Activated T-cell treated with anti-CD3 and anti-CD28 coated beads, Interleukin-2, amount 50 U/mL, for 72 hours (primary cell): ENCODE measurements at places on chromosomes 1 and 21. TPM values are rescaled to one million over a fixed set of nuclear protein-coding genes. Genes with fewer than 3 reads are reported as not detected.

DNA sequence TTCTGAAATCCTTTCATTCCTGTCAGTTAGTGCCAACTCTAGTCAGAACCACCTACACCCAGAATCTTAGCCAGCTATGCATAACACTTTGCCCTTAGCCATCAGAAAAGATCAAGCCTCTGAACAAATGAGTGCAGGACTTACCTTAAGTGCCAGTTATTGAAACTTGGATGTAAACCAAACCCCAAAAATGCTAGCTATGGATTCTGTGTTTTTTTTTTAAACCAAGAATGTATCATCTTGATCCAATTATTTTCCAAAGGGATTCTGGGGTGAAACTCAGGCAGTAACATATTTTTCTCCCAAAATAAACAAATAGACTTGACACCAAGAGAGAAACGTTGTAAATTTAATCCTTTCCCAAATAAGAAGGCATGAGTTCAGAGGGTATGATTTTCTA lies 538.6 kb upstream of the ADAMTS5 start:
- no peak overlapping the region for H3K4me3 ChIP-seq
- no peaks in the 10 kb centered on the region for H3K36me3 ChIP-seq
- no peak for DNase-seq
- no peaks in the 10 kb centered on the region for H3K27me3 ChIP-seq

- peak; percentile 64 for DNase-seq
- H3K27ac ChIP-seq: peak overlapping the region; percentile 91
- no peaks in the 10 kb centered on the region for H3K27me3 ChIP-seq
- H3K36me3 ChIP-seq: peaks cover 6% of the 10 kb centered on the region
- peak overlapping the region; percentile 46 for H3K4me3 ChIP-seq
- peaks cover 32% of the 10 kb centered on the region for H3K4me1 ChIP-seq
Measured at GRCh38 chr1:181159451-181160140, 71.1 kb downstream of the IER5 start.

GRCh38 chr1:7469255-7469938 lies 301.7 kb upstream of the VAMP3 start:
- H3K4me3 ChIP-seq: no peak overlapping the region
- H3K36me3 ChIP-seq: no peaks in the 10 kb centered on the region
- no peaks in the 10 kb centered on the region for H3K4me1 ChIP-seq
- no peaks in the 10 kb centered on the region for H3K27me3 ChIP-seq
- H3K27ac ChIP-seq: no peak overlapping the region

DNA sequence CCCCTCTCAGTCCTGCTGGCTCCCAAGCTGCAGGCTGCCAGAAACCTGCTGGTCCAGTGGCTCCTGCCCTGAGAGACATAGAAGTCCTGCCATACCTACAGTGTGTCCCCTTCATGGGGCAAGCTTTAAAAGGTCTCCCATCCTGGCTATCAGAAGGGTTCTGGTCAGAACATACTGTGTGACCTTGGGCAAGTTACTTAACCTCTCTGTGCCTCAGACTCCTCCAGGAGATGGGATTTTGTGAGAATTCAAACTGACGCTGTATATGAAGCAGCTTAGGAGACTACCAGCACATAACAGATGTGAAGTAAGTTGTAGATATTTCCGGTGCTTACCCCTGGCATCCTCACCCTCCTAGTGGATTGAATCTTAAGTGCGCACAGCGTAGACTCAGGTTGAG lies 8.7 kb upstream of the GJB5 start:
- no peak overlapping the region for H3K4me3 ChIP-seq
- no peak for DNase-seq
- no peaks in the 10 kb centered on the region for H3K36me3 ChIP-seq
- H3K4me1 ChIP-seq: no peaks in the 10 kb centered on the region
- peaks cover 7% of the 10 kb centered on the region for H3K27me3 ChIP-seq

OR14K1 gene
- not detected for total RNA-seq

PRELP gene
- total RNA-seq: not detected

BEST4 gene
- total RNA-seq: 2.5 TPM

DNA sequence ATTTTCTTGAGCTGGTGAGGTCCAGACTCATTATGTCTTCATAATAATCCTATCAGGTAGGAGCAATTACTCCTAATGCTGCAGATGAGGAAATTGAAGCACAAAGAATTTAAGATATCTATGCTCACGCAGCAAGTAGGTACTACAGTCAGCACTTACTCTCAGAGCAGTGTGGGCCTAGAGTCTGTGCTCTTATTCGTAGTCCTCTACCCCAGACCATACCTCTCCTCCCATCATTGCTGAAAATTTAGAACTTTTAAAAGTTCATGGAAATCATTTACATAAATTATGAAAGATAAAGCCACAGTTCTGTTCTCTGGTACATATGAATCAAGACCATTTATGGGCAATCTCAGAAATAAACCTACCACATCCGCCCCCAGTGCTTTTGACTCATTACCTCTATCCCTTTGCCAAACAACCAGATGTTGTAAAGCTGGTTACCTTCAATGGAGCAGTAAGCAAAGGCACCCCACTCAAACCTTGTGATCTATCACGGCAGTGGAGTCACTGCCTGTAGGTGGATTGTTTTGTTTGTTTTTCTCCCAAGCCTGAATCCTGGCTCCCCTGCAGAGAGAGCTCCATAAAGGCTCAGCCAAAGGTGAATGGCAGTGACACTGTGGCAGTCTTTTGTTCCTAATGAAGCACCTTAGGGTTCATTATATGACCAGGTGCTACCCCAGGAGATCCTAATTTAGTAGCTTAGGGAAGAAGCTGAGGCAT lies 20.9 kb upstream of the MAN1A2 start:
- H3K36me3 ChIP-seq: no peaks in the 10 kb centered on the region
- H3K4me3 ChIP-seq: peak overlapping the region; percentile 17
- DNase-seq: no peak
- peaks cover 18% of the 10 kb centered on the region for H3K4me1 ChIP-seq

GRCh38 chr1:41397020-41397419 lies 35.8 kb downstream of the FOXO6 start:
- H3K27ac ChIP-seq: no peak overlapping the region
- DNase-seq: no peak
- peaks cover 50% of the 10 kb centered on the region for H3K27me3 ChIP-seq
- H3K36me3 ChIP-seq: no peaks in the 10 kb centered on the region
- H3K4me3 ChIP-seq: no peak overlapping the region
- no peaks in the 10 kb centered on the region for H3K4me1 ChIP-seq

DNA sequence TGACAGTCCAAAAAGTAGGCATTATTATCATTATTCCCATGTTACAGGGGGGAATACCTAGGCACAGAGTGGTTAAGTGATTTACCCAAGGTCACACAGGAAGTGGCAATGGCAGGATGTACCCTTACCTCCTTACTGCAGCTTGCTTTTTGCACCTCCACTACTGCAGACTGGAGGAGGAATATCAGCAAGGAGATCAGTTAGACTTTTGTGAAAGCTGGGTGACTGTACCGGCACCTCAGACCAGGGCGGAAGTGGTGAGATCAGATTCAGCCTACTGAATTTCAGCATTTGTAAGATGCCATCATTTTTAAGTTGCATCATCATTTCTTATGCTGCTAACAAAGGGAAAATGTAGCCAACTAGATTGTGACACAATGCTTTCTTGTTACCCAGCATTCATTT lies 4.5 kb downstream of the ADARB1 start:
- peaks cover 5% of the 10 kb centered on the region for H3K36me3 ChIP-seq
- peaks cover 82% of the 10 kb centered on the region for H3K4me1 ChIP-seq

DNA sequence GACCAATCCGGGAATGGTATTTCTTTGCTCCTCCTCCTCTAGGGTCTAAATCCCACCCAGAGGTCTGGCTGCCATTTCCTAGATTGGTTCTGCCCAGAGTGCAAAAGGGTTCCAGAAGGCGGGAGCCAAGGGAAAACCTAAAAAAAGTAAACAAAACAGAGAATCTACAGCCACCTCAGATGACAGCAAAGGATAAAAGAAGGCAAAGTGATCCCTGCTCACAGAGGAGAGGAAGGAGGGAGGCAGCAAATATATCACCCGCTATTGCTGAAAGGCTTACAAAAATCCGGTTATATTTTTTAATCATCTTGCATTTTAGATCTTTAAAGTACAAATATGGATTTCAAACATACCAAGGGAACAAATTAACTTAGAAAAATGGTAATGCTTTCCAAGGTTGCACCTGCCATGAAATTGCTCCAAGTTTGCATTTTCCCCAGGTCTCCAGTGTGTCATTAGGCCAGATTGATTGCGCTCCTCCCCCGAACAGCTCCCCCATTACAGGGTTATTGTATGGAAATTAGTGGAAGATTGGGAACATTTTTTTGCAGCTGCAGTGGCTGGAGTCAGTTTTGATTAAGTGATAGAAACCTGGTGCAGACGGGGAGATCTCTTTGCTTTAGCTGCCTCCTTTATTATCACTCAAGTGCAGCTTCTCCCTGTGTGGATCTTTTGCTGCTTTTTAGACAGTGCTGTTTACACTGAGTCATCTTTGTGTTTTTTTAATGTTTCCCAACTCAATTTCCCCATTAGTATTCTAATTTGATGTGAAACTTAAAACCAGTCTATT lies 280.5 kb upstream of the CAMK1G start:
- H3K4me1 ChIP-seq: no peaks in the 10 kb centered on the region
- no peak for DNase-seq
- H3K4me3 ChIP-seq: no peak overlapping the region
- no peaks in the 10 kb centered on the region for H3K27me3 ChIP-seq
- no peaks in the 10 kb centered on the region for H3K36me3 ChIP-seq

DNA sequence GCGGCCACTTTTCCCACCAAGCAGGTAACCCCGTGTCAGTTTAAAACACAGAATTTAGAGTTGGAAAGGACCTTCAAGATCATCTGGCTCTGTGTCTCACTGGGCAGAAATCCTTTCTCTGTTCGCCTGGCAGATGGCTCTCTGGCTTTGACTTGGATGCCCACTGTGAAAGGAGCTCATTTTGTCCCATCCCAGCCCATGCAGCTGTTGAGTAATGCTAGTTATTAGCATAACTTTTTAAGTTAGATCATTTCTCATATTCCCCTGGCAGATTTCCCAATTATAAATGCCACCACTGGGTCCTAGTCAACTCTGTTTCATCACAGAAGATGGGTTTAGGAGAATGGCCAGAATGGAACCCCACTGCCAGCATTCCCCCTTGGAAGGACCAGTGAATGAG lies 55.9 kb downstream of the SLC35F3 start:
- no peaks in the 10 kb centered on the region for H3K36me3 ChIP-seq
- DNase-seq: no peak
- H3K27ac ChIP-seq: no peak overlapping the region
- no peak overlapping the region for H3K4me3 ChIP-seq
- no peaks in the 10 kb centered on the region for H3K27me3 ChIP-seq
- no peaks in the 10 kb centered on the region for H3K4me1 ChIP-seq

- no peak for DNase-seq
- H3K36me3 ChIP-seq: no peaks in the 10 kb centered on the region
- H3K4me1 ChIP-seq: no peaks in the 10 kb centered on the region
- no peak overlapping the region for H3K27ac ChIP-seq
Measured at GRCh38 chr1:107460035-107460434, 319.2 kb downstream of the NTNG1 start.

INAVA gene
- total RNA-seq: not detected

DNA sequence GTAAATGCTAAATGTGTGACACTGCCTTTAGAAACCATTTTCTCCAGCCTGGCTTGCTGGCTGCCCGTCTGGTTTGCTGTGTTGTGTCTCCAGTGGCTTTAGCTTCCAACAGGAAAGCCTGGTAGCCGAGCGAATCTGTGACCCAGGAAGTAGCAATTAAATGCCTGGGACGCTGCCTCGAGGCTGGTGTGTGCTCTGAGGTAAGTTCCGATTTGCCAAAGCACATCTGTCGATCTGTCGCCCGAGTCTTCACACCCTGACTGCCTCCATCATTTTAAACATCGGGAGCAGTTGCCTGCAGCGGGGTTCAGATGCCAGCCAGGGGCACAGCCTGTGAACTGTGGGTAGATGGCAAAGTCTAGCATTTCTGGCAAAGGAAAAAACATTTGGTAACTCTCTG lies 2.2 kb downstream of the MIB2 start:
- H3K27ac ChIP-seq: peak overlapping the region; percentile 3
- peaks cover 19% of the 10 kb centered on the region for H3K4me1 ChIP-seq
- no peaks in the 10 kb centered on the region for H3K27me3 ChIP-seq
- no peak for DNase-seq

DNA sequence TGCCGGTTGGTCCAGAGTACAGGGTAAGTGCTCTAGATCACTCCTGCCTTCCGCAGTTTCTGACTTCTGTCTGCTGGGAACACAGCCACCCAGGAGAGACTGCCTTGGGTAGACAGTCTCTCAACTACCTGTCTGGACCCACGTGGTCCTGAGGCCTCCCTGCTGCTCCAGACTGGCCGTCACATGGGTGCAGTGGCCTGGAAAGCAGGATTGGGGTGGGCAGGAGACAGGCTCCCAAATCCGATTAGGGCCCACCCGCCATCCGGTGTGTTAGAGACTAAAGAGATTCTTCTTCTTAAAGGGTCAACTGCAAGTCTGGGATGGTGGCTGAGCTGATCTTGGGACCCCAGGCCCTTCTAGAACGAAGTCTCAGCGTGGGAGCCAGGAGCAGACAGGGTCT lies 105.5 kb downstream of the EBNA1BP2 start:
- DNase-seq: no peak
- H3K27me3 ChIP-seq: no peaks in the 10 kb centered on the region
- H3K36me3 ChIP-seq: no peaks in the 10 kb centered on the region
- H3K4me3 ChIP-seq: no peak overlapping the region
- no peaks in the 10 kb centered on the region for H3K4me1 ChIP-seq

DNA sequence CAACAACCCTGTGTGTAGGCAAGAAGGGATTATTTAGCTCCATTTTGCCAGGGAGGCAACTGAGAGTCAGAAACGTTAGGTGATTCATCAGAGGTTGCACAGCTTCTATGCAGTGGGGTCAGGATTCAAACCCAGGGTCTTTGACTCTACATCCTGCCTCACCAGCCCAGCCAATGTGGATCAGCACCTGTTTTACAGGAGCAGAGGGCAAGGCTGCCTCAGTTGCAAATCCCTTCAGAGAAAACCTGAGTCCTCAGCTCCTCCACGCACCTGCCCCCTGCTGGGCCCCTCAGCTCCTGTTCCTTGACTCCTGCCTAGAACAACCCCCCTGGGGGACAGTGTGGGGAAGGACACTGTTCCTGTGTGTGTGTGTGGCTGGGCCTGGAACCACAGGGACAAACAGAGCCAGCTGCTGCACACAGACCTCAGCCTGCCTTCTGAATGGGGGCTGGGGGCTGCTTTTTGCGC lies 61.6 kb downstream of the LRRN2 start:
- no peak overlapping the region for H3K4me3 ChIP-seq
- H3K27ac ChIP-seq: no peak overlapping the region
- no peak for DNase-seq
- no peaks in the 10 kb centered on the region for H3K36me3 ChIP-seq
- no peaks in the 10 kb centered on the region for H3K27me3 ChIP-seq

- no peak overlapping the region for H3K4me3 ChIP-seq
- peaks cover 12% of the 10 kb centered on the region for H3K27me3 ChIP-seq
- no peaks in the 10 kb centered on the region for H3K4me1 ChIP-seq
- no peaks in the 10 kb centered on the region for H3K36me3 ChIP-seq
- peak overlapping the region; percentile 71 for H3K27ac ChIP-seq
Measured at GRCh38 chr1:219441884-219442283, 171.0 kb downstream of the ZC3H11B start.

DNA sequence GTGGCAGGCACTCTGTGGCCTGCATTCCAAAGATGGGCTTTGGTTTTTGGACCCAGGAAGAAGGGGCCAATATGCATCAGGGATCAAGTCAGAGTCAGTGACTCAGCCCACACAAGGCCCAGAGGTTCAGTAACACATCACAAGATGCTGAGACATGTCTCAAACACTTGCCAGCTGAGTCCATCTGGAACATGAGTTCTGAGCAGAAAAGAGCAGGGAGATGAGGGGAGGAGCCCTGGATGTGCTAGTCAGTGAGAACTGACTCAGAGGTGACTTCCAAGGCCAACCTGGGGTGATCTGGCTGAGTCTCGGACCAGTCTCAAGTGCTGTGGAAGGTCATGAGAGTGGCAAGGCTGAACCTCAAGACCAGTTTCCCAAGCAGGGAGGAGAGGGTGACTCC lies 150.1 kb downstream of the CDC7 start:
- no peaks in the 10 kb centered on the region for H3K36me3 ChIP-seq
- no peak overlapping the region for H3K4me3 ChIP-seq
- H3K27ac ChIP-seq: no peak overlapping the region
- H3K27me3 ChIP-seq: no peaks in the 10 kb centered on the region
- peaks cover 15% of the 10 kb centered on the region for H3K4me1 ChIP-seq

MPL gene
- total RNA-seq: not detected

GJA5 gene
- not detected for total RNA-seq

KIF1B gene
- 16.6 TPM for total RNA-seq
